Cardiac ventricle fibroblast (primary cell): ENCODE measurements at places on chromosomes 6 and 20. TPM values are rescaled to one million over a fixed set of nuclear protein-coding genes. Genes with fewer than 3 reads are reported as not detected.

Gene SLC2A10
- total RNA-seq: 38.2 and 42.0 TPM in 2 replicates

Gene PREX1
- total RNA-seq: 4.4 and 4.9 TPM in 2 replicates

Gene NHSL1
- 6.7 and 10.8 TPM in 2 replicates for total RNA-seq

Gene COL11A2
- 0.05 and 0.06 TPM in 2 replicates for total RNA-seq
